Epithelial cell of proximal tubule (primary cell): ENCODE measurements at places on chromosomes 7 and 10.

GRCh38 chr10:1538121-1538520 is 199.2 kb downstream of the ADARB2 start:
- no peak for DNase-seq

DNA sequence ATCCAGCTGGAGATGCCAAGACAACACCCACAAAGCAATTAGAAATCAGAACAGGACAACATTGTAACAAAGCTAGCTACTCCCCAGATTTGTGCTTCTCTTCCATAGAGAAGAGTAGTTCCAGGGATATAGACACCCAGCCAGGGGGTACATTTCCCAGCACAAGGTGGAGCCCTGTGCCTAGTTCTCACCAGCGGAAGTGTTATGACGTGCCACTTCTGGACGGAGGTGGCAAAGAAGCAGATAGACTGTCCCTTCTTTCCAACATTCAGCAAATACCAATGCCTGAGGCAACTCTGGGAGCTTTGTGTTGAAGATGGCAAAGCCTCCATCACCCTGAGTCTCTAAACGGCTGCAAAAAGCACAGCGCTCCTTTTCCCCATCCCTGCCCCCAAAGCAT is 23.4 kb upstream of the GSAP start:
- no peak for DNase-seq

DNA sequence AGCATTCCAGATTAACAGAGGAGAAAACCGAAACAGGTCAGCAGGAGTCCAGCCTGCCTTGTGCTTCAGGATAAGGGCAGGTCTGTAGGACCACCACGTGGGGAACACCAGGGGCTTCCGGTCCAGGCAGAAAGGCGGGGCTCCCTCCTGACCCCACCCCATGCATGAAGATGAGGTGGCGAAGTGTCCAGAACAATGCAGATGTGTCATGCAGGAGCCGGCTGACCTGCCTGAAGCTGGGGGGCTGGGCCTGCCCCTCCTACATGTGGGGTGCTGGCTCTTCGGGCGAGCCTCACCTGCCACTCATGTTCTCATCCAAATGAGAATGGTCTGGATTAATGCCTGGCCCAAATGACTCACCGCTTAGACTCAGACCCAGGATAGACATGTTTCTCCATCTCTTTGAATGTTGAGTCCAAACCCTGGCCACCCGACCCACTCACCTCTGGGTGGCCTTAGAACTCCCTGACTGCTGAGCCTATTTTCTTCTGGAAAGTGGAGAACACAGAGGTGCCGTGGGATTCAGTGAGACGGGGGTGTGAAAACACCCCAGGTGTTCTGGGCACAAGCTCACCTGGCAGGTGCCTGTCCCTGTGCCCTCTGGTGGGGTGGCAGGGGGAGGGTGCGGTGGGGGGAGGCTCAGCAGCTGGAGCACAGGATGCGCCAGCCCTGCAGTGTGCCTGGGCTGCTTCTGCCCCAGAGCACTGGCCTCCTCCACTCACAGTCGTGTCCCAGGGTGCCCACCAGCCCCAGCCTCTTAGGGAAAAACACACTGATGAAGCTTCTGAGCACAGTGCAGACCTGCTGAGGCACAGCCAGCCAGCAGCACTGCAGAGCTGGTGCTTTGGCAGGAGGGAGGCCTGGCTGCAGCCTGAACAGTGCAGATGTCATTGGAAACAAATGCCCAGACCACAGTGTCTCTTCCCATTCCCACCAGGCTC is 55.2 kb upstream of the GDF10 start:
- no peak for DNase-seq

- no peak for DNase-seq
Measured at GRCh38 chr10:124385627-124386185, 33.0 kb downstream of the OAT start.

DNA sequence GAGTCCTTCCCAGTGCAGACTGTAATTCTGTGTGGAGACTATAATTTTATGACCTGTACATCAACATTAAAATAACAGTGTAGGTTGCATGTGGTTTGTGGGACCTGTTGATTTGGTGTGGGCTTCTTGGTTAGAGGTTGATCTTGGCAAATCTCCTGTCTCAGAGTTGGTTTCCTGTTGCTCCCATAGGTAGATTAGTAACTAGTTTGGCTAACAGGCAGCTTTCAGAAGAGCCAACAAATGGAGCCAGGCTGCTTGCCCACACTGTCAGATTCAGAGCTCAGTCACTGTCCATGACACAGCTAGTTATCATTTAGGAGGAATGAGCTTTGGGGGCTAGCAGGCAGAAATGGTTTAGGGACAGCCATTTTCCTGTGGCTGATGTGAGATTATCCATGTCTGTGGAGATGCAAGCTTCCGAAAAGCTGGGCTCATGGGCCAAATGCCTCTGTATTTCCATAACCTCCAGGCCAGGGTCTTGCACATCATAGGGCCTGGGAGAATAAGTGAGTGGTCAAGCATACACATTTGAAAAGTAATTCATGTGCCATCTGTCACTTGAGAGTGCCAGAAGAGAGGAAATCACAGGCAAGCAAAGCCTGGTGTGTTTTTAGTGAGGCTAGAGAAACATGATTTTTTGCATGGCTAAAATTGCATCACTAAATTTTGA is 33.4 kb downstream of the CCM2 start:
- no peak for DNase-seq

DNA sequence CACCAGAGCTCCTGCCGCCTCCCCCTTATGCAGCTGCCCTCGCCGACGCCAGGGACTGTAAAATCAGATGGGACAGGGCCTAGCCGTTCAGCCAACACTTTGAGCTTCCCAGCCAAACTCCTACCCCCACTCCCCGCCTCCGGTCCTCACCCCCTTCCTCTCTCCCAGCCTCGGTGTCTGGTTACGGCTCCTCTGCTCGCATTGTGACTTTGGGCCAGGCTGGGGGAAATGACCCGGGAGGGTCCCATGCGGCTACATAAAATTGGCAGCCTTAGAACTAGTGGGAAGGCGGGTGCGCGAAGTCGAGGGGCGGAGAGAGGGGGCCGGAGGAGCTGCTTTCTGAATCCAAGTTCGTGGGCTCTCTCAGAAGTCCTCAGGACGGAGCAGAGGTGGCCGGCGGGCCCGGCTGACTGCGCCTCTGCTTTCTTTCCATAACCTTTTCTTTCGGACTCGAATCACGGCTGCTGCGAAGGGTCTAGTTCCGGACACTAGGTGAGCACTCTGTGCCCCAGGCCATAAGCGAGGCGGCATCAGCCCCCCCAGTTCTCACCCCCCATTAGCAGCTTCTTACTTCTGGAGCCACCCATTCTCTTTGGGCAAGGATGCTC is at the start of gene KAZALD1:
TSS of gene KAZALD1 (plus strand) at position 366 of the 608 bp plus-strand sequence. CDS start 604 bp downstream, outside the sequence.
- no peak for DNase-seq

DNA sequence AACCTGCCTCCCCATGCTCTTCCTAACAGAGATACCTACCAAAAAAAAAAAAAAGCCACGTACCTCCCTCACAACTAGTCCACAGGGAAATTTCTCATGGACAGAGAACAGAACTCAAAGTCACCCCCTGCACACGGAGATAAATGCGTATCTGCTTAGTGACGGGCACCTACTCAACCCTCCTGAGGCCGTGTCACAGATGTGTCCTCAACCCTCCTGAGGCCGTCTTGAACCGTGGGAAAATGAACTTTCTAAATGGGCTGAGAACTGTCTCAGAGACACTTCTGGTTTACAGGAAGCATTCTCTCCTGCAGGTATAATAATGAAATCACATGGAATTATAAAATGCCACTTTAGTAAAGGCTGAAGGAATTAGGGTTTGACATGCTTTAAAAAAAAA is 155.9 kb downstream of the DIP2C start:
- no peak for DNase-seq

- no peak for DNase-seq
Measured at GRCh38 chr10:6167456-6167855, 35.3 kb upstream of the PFKFB3 start.

DNA sequence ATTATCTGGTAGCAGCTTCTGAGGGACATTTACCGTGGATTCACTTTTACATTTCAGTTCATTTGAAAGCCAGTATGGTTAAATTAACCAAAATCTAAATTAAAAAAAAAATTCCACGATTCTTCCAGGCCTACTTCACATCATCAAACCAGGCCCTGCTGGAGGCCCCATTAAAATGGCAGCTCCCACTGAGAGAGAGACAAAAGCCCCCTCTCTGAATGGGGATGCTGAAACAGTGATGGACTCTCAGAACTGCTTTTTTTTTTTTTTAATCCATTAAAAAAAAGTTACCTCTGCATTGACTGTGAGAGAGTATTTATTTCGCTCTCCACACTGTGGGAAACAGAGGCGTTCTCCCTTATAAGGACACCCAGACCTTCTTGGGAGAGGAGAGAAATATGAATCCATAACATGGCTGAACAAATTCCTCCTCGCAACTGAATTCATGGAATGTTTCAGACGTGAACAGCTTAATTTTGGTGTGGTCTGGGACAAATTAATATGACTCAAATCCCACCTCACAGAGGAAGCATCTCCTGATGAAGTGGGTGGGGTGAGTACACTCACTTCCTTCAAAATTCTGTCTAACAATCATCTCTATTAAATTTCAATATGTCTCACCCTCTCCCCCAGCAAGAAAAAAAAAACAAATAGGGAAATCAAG is 73.5 kb downstream of the SAMD9 start:
- no peak for DNase-seq

GRCh38 chr7:146875237-146875785 is 758.7 kb downstream of the CNTNAP2 start:
- DNase-seq = no peak

- no peak for DNase-seq
Measured at GRCh38 chr7:151494298-151495284, 25.1 kb downstream of the RHEB start.

DNA sequence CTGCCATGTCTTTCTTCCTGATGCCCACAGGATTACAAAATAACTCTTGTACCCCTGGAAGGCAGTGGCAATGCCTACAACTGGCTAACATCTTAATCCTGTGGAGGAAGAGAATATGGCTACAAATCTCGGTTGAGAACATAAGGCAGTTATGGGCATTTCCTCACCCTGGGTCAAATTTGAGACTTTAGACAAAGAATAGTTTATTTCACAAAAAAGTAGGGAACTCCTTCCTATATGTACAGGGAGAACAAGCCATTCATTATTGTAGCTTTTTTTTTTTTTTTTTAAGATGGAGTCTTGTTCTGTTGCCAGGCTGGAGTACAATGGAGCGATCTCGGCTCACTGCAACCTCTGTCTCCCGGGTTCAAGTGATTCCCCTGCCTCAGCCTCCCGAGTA is 2.6 kb downstream of the ALDH18A1 start:
- DNase-seq = no peak

DNA sequence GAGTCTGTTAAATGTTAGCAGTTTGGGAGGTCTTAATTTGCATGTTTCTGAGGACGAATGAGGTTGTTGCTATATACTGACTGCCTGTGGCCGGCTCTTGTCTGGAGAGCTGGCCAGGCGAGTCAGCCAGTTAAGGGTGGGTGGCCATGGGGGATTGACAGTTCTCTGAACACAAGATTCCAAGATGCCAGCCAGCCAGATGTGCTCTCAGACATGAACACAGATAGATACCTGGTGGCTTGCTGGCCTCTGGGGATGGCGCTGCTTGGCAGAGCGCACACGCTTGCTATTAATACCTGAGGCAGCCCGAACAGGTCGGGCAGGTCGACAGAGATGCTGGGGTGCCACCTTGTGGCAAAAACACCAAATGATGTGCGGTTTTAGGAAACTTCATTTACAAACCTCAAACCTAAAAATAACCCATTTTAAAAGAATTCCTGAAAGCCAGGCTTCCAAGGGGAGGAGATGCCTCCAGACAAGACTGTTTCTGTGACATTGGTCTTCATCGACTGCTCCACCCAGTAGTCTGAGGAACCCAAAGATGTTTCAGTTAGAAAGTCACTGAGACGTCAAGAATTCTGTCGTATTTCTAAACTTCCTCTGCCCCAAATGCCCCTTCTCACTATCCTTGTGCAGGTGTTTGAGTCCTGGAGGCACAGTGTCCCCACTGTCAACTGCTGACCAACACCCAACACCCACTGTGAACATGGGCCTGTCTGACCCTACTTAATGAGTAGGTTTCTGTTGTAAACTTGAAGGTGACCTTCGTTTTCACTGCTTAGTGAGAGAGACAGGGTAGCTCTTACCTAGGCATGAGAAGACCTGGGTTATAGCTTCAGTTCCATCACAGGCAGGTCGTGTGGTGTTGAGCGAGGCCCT is 123.4 kb downstream of the NT5C2 start:
- DNase-seq = no peak

DNA sequence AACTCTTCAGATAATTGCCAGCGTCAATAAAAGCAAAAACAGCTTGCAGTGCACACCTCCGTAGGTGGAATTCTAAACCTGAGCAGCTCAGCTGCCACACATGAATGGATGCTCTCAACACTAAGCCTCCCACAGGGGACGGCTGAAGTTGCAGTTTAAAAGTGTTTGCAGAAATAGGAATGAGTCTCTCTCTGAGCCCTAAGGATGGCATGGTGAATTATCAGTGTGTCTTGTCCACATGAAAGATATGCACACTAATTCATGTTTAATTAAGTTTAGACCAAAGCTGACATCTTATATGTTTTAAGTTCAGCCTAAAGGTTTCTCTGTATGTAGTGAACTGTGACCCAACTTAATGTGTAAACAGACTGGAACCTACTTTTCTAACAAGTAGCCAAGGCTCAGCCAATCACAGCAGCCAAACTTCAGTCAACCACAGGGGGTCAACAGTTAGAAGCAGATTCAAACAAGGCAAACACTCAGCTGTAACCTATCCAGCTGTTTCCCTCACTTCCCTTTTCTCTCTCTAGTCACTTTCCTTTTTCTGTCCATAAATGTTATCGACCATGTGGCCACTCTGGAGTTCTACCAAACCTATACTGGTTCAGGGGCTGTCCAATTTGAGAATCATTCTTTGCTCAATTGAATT is 38.1 kb downstream of the CTTNBP2 start:
- DNase-seq = no peak

- no peak for DNase-seq
Measured at GRCh38 chr7:34181271-34181958, 276.1 kb downstream of the BMPER start.

DNA sequence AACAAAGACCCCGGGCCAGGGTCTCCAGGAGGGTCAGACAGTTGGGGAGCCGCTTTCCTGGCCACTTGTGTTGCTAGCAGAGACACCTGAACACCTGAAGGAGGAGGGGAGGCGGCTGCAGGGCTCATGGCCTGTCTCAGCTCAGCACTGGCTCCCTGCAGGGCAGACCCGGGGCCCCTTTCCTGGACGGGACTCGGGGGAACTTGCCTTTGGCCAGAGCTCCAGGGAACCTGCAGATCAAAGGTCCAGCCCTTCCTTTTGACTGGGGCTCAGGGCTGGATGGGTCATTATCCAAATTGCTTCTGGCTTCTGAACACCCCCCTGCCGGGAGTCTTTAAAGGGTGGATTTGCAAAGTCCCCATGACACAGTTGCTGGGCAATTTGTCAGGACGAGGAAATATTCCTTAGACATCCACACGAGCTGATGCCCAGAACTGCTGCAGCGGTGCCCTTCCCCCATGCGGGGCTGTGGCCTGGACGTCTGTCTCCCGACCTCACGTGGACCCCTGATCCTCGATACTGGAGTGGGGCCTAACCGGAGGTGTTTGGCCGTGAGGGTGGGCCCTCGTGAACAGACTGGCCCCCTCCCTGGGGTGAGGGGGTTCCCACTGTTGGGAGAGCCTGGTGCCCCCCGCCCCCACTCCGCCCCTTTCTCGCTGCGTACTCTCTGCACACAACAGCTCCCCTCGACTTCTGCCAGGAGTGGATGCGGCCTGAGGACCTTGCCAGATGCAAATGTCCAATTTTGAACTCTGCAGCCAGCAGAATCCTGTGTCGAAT is 194.3 kb downstream of the ELFN1 start:
- DNase-seq = no peak
